ENCODE measurements at places on chromosomes 16 and 17.
A peak's percentile ranks its signal among the peaks of the same experiment; 100 is the strongest.

DNA sequence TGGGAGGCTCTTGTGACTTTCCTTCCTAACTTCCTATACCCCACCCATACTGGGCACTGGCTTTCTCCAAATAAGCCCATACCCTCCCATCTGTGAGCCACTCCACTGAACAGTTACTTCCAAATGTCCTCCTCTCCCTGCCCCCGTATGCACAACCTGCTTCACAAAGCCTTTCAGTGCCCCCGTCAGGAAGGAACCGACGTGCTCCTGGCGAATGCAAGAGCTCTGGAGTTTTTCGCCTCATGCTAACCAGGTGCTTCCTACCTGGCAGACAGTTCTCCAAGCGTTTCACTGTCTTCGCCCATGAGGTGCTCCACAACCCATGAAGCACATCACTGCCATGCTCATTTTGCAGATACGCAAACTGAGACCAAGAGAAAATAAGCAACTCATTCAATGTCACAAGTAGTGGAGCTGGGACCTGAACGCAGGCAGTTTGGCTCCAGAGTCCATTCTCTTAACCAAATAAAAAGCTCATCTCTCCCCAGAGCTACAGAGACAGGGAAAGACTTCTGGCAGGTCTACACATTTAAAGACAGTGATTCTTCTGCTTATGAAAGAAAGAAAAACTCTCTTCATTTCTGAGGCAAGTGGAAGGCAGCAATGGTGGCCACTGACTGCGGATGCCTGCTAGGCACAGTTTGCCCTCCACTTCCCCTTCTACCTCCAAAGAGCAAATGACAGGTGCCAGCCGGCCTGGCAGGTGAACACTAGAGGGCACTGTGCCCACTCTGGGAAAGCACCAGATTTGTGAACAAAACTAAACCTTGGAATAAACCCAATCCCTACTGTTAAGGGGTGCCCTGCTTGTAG is 23.8 kb downstream of the SPHK1 start:
- peak; percentile 22 for DNase-seq

- DNase-seq, result no peak
These were observed 150.4 kb upstream of the HS3ST2 start for GRCh38 chr16:22663389-22664064.

DNA sequence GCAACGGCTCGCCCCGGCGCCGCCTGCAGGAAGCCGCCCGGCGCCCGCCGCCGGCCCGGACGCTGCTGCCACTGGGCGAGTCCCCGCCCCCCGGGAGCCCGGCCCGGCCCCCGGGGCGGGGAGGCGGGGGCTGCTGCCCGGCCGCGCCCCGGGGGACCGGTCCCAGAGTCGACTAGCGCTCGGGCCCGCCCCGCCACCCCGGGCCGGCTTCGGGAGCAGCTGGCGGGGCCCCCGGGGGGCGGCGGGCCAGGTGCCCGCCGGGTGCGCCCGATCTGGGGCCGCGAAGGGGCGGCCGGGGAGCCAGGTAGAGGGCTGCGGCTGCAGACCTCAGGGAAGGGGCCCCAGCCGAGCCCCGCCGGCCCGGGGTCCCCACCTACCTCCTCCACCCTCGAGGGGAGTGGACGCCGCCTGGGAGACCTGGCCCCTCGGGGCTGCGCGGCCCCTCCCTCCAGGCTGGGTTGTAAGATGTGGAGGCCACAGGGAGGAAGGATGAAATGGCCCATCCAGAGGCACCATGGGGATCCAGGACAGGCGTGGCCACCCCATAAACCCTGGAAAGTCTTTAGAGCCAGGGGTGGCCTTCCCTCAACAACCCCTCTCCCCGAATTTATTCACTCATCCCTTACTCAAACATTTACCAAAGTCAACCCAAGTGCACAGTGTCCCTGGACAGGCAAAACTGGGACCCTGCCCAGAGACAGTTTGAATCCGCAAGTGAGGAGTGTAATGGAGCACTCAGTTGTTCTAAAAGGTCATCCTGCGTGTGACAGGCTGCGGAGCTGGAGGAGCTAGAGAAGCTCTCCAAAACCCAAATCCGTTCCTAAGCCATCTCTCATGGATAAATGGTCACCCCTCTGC is at the start of gene CDYL2:
CDYL2 (minus strand) TSS at position 73 of the 858 bp plus-strand sequence. CDS start 425 bp downstream, outside the sequence.
- no peak for DNase-seq

DNA sequence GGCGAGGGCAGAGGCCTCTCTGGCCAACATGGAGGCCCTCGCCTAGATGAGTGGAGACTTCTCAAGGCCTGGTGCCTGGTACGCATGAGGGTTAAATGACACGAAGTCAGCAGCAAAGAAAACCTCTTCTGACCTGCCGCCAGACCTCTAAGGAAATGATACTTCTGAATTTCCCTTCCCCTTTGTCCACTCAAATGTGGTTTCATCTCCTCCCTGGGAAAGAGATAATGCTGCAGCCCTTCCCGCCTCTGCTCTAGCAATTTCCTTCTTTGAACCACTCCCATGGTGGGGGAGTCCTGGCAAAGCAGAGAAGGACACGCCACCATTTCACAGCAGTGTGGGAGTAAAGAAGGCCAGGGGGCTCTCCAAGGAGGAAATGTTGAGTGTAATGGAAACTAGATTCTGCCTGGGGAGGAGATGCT is 65.7 kb upstream of the BCAR1 start:
- no peak for DNase-seq

DNA sequence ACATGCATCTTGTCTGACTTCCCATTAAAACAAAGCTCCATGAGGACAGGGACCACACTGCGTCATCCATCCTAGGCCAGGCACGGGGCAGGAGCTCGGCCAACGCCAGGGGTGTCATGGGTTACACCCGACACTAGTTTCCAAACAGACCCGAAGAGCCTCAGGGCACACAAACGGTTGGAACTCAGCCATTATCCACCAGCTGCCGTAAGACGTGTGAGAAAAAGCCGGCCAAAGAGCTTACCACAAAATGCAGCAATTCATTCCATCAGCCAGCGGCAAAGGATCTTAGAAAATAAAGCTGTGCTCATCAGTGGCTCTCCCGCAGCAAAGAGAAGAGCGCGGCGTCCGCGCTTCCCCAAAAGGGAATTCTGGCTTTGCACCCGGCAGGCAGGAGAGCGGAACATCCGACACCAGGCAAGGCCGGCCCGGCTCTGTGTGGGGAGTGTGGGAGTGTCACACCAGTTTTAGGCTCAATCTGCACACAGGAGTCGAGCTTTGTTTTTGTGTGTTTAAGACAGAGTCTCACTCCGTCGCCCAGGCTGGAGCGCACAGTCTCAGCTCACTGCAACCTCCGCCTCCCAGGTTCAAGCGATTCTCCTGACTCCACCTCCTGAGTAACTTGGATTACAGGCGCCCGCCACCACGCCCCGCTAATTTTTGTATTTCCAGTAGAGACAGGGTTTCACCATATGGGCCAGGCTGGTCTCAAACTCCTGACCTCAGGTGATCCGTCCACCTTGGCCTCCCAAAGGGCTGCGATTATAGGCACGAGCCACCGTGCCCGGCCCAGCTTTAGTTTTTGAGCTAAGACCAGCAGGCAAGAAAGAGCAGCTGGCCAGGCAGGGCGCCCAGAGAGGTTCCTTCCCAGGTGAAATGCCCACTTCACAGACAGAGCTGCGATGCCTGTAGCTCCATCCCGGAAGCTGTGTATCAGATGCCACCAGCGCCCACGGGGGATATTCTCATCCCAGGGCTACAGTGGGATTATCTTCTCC is 1.5 kb downstream of the SLC38A8 start:
- DNase-seq, result no peak

Data from NCI-H510A (cell line).